ENCODE measurements at places on chromosomes 13 and 19.

- no peak for DNase-seq
Observed at GRCh38 chr19:5115771-5116202, 146.9 kb downstream of the KDM4B start.

DNA sequence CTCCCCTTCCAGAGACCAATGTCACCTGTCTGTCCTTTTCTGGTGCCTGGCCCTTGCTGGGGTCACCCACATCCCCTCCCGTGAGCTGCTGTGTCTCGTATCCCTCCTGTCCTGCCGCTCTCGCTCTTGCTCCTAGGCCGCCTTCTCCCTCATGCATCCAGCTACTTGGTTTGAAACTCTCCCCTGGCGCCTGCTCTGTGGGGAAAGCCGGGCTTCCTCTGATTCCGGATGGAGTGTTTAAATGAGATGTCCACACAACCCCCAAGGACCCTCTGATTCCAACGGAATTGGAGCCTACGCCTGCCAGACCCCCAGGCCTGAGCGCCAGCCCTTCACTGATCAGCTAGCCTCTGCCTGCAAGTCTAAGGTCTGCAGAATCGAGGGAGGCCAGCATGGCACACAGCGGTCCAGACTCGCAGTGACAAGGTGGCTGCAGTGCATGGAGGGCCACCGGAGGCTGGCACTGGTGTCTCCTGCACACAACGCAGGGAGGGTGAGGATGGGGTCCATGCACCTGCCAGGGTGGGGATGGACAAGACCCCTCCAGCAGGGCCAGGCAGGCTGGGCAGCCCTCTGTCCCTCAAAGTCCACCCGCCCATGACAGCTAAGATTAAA, 47.2 kb downstream of the RFX2 start:
- no peak for DNase-seq

GRCh38 chr13:41364043-41364442, 53.0 kb downstream of the NAA16 start:
- DNase-seq = no peak

DNA sequence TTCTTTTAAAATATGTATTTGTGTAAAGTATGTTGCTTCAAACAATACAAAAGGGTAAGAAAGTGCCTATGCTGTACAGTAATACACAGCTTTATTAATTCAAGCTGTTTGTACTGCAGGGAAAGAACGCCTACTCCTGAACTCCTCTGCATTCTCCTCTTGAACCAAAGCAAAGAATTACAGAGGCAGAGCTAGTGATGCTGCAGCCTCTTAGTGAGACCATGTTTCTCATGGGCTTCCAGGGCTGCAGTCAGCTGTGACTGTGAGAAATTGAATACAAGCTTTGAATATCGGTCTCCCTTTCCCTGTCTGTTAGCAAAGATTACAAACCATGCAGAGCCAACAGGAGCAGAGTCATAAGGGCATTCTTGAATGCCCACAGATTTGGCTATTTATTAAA, 248.5 kb downstream of the SLITRK1 start:
- no peak for DNase-seq

DNA sequence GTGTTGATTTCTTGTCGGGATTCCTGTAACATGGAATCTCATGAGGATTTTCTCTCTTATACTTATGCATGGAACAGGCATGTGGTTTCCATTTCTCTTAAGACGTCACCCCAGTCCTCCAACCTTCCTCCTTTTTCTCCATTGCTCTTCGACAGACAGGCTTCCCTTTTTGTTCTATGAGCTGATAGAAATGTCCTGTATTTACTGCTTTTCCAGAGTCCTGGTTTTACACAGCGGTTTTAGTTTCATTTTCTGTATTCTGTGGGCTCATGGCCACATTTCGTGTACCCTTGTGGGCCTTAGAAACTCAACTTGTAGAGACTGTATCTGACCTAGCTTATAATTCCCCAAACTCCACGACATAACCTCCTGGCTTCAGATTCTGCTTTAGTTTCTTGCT, 113.1 kb downstream of the PAN3 start:
- DNase-seq = no peak

Data from activated T-cell treated with anti-CD3 and anti-CD28 coated beads, Interleukin-2, amount 50 U/mL, for 1 hour (primary cell).